BE2C (cell line): ENCODE measurements at places on chromosomes 7 and 10.

- peak; percentile 33 for DNase-seq
These were observed 591 bp downstream of the BZW2 start for GRCh38 chr7:16646472-16647072.

GRCh38 chr7:132782777-132783640 is 206.7 kb upstream of the PLXNA4 start:
- DNase-seq = no peak

DNA sequence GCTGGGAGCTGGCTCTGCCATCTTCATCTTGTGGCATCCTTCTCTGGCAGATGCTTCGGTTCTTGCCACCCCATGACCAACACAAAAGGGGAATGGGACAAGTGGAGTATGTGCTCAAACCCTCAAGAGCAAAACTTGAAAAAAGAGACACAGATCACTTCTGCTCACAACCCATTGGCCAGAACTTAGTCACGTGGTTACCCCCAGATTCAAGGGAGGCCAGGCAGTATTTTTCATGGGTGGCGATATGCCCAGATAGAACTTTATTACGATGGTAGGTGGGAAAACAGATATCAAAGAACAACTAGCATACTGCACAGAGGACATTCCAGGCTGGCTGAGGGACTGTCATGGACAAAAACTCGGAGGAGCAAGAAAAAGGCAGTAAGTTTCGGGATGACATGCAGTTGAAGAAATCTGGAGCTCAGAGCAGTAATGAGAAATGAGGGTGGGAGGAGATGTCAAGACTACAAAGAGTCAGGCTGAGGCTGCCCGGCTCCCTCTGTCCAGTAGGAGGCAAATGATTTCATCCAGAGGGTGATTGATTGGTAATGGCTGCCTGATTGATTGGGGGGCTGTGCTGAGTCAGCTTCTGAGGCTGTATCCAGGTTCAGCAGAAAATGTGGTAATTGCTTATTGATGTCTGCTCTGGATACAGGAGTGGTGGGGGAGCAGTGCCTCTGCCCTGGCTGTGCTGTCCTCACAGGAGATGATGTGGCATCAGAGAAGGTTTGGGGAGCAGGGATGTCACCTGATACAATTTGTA is 25.3 kb downstream of the COL13A1 start:
- no peak for DNase-seq

GRCh38 chr7:104836976-104837375 is 177.0 kb upstream of the KMT2E start:
- no peak for DNase-seq

- no peak for DNase-seq
These were observed 23.2 kb downstream of the RAPGEF5 start for GRCh38 chr7:22333680-22334141.

DNA sequence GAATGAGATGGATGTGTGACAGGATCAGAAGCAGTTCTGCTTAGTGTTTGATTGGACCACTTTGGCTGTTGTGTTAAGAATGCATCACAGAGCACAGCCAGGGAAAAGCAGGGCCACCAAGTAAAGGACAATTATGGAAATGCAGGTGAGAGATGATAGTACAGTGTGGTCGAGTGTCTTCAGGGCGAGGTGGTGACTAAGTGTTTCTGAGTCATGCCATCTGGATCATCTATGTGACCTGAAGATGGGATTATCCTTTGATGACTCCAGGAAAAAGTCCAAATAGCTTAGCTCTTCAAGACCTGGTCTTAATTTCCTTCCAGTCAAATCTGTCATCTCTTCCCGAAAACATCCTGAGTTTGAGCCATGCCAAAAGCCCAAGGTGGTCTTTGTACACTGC is 523.2 kb upstream of the IGFBP3 start:
- DNase-seq = no peak

DNA sequence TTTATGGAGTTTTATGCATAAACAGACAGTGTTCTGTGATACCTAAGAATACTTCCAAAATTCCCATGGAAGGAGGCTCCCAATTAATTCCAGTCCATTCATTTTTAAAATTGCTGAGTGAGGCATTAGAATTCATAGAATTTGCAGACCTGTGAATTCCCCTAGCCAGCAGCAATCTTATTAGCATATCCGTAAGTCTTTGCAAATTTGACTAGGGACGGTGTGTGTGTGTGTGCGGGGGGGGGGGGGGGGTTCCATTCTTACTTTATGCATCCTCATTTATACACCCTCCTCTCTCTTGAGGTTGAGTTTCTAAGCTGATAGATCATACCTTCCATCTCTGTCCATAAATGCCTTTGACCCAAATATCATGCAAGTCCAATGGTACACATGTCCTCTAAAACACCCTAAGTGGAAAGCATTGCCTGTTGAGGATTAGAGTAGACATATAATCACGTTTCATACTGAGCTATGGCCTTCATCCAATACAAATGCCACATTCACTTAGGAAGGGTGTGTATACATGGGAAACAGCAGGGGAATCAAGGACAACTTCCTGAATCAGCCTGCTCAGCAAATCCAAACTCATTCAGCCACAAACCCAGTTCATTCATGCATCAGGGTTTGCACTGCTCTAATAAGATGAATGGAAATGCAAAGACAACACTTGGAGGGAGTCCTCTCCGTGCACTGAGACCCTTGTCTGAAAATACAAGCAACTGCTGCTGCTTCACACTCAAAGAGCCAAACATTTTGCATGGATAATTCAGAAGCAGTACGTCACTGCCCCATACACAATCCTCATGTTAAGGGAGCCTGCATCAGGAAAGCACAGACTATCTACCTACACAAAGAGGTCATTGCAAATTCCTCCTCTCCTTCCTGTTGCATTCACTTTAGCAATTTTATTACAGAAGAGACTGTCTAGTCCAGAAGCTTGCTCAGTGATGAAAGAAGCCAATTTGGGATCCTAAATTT is 350.8 kb downstream of the KCNMA1 start:
- DNase-seq = no peak

- DNase-seq = no peak
These were observed 32.1 kb downstream of the GPR158 start for GRCh38 chr10:25206693-25207414.

- DNase-seq = no peak
These were observed 292.9 kb upstream of the ZMIZ1 start for GRCh38 chr10:78775891-78776290.

DNA sequence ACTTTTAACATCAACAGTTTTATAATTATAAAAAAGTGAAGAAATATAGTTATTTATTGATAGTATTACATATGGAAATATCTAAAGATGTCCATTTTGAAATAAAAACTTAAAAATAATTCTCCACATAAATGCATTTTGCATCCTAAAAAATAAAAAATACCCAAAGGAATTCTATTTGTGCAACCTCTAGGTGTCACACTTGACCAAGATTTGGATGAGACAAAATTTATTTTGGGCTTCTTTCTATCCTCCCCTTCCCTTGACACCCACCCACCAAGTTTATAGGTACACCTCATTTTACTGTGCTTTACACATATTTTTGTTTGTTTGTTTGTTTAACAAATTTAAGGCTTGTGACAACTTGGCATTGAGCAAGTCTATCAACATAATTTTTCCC is 3.3 kb upstream of the THSD7A start:
- no peak for DNase-seq

GRCh38 chr10:97830064-97830463 is 19.6 kb upstream of the GOLGA7B start:
- no peak for DNase-seq

- DNase-seq = peak; percentile 78
These were observed 20.7 kb upstream of the ZMIZ1 start for GRCh38 chr10:79047875-79048638.

DNA sequence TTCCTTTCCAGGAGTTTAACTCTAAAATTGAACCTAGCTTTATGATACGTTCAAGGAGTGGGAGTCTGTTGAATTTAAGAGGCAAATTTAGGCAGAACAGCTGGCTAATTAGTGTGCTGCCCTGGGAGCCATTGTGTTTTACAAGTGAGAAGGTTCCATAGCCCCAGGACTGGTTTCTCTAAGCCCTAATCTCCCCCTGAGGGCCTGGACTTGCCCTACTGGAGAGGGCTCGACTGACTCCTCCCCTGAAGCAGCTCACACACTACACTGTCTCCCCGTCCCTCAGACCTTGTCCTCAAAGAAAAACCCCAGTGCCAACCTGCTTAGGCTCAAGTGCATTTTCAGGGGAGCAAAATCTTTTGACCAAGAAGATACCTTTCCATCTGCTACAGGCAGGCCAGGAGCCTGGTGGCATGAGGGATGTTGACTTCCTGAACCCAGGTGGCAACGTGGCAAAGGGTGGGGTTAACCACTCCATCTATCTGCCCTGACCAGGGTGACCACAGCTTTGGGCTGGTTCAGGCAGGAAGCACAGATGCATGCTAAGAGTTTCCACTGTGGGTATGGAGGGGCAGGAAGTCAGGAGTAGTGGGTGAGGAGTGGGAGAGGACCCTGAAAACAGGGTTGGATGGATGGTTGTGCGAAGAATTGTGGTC is 68.9 kb upstream of the CARD11 start:
- no peak for DNase-seq

GRCh38 chr10:72622271-72622670 is 3.6 kb downstream of the MICU1 start:
- DNase-seq = no peak

DNA sequence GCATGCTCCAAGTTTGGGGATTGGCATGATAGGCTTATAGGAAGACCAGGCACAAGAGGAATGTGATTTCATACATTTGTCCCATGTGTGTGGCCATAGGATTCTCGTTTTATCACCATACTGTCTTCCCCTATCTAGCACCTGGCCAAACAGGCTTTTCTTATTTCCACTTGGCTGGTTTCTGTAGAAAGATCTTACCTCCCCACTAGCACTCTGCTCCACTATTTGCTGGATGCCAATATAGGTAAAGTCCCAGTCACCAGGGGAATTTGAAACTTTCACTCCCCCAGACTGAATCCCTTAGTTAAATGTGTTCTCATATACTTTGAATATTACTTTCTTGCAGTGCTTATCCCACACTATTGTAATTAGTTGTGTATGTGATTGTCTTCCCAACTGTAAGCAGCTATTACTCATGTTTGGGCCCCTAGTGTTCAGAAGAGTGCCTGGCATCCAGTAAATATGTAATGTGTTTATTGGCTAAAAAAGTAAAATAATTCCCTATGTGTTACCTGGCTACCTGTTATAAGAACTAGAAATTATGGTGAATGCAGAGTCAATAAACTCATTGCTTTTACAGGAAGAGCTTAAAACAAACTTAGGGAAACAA is 109.0 kb downstream of the LRMDA start:
- DNase-seq = no peak

- DNase-seq = no peak
These were observed 307.2 kb downstream of the PRPF18 start for GRCh38 chr10:13893926-13894325.

DNA sequence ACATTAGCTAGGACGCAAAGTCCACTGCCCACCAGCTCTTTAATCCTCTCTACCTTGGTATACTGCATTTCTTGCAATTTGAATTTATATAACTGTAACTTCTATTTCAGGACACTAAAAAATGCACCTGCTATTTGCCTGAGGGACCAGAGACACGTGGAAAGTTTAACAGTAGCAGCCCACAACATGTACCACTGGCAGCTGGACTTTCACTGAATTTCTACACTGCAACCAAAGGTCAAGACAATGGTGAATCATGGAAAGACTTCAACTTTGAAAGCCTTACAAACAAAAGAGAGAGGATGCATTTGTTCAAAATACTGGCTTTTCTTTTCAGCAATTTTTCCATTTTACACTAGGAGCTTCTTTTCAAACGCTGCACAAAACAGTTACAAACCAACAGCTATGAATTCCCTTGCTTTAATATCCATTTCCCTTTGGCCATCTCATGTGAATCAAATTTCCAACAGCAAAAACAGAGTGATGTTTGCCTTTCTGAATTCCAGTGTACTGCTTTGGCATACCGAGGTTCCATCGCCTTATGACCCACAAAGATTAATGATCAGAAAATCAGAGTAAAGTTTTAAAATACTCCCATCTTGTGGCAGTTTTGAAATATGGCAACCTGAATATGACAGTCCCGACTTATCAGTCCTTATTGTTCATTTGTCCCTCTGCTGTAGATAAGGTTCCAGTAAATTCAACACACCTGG is 29.9 kb upstream of the HNRNPH3 start:
- no peak for DNase-seq

GRCh38 chr10:79928028-79928583 is 20.8 kb downstream of the SFTPD start:
- DNase-seq = no peak

DNA sequence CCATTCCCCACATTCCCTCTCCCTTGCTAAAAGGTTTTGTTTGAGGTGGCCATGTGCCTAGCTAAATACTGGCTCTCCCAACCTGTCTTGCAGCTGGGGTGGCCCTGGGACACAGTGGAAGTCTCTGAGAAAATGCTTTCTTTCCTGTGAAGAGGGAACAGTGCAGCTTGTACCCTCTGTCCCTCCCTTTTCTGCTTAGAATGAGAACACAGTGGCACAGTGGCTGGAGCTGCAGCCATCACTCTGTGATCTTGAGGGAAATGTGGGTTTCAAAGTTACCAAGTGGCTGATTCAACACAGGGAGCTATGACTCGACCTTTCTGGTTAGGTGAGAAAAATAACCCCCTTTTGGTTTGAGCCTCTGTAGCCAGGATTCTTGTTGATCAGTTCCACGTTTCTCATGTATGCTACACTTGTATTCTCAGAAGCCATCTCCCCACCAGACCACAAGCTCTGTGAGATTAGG is 62.7 kb upstream of the CARD11 start:
- no peak for DNase-seq

- no peak for DNase-seq
These were observed 120.7 kb downstream of the WDFY4 start for GRCh38 chr10:48805411-48805810.

- no peak for DNase-seq
These were observed 180.5 kb downstream of the TAX1BP1 start for GRCh38 chr7:27920281-27920946.

GRCh38 chr7:69847921-69848612 is 249.8 kb downstream of the AUTS2 start:
- DNase-seq = no peak

DNA sequence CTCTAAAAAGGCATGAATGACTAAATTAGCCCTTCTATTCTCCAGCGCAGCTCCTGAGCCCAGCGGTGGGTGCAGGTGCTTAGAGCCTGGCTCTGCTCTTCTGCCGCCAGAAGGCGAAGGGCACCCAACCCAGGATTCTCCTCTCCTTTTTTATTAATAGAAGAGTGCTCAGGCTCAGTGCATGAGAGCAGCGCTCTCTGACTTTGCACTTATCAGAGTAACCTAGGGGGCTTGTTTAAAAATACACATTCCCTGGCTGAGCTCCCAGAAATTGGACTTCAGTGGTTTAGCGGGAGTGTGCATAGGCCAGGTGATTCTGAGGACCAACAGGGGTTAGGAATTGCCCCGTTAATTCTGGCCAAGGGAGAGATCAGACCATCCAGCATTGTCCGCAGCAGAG is 1.7 kb upstream of the PFKP start:
- no peak for DNase-seq

- no peak for DNase-seq
These were observed 108.7 kb downstream of the SH2D4B start for GRCh38 chr10:80646366-80646765.
